ENCODE measurements at places on chromosomes 6 and 20.

DNA sequence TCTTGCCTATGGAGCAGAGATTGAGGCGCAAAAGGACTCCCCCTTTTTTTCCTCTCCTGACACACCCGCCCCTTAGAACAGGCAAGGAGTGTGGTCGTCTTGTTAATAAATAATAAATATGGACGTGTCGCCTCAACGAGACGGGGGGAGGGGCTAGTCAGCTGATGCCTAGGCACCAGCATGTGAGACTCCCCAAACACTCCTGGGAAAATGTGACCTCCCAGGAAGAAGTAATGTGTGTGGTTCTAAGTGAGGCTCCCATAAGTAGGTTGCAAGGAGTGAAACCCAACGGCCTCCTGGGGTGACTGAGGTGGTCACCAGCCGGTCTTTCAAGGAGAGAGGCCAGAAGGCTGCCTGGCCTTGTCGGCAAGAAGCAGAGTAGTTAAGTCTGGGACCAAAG lies 1.1 kb upstream of the FAXC start:
- DNase-seq, result peak; percentile 31

DNA sequence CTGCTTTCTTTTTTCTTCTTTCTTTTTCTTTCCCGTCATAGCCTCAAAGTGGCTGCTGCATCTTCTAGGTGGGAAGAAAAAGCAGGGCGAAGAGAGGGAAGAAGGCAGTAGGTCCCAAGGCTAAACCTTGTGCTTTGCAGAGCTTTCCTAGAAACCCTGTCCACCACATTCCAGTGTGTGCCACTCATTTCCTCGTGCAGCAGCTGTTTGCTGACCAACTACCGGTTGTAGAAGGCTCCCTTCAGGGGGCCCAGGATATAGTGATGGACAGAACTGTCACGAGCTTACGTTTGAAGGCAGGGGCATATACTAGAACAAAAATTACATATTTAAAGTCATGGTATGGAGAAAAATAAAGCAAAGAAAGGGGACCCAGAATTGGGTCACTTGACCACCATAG lies 103.0 kb downstream of the SASH1 start:
- no peak for DNase-seq

- DNase-seq, result no peak
Measured at GRCh38 chr6:119210596-119210995, 132.1 kb upstream of the FAM184A start.

DNA sequence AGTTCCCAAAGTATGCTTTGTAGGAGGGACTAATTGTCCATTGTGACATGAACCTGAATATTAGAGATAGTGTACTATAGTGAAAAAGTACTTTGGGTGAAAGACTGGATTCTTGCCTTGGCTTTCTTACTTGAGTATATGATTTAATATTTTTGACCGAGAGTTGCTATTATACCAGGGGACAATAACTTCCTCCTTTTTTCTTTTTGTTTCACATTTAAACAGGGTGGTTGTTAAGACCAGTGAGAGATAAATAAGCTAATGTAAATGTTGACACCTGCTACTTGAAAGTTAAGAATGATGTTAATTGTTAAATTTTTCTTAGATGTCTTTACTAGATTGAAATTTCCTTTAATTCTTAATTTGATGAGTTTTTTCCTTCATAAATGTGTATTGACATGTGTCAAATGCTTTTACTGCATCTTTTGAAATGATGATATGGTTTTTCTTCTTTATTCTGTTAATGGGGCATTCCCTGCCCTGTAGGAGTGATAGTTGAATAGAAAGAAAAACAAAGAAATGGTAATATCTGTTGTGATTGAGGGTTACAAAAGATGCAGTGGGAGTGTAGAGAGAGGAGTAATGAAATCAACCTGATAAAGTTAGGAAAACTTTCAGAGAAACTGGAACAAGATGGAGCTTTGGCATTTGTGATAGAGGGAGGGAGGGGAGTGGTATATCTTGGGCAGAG lies 48.4 kb downstream of the ZFAND3 start:
- no peak for DNase-seq

- peak; percentile 81 for DNase-seq
Measured at GRCh38 chr6:24359640-24360454, 2.0 kb upstream of the DCDC2 start.

GRCh38 chr20:2507875-2508630 lies 662 bp downstream of the ZNF343 start:
- DNase-seq, result no peak

DNA sequence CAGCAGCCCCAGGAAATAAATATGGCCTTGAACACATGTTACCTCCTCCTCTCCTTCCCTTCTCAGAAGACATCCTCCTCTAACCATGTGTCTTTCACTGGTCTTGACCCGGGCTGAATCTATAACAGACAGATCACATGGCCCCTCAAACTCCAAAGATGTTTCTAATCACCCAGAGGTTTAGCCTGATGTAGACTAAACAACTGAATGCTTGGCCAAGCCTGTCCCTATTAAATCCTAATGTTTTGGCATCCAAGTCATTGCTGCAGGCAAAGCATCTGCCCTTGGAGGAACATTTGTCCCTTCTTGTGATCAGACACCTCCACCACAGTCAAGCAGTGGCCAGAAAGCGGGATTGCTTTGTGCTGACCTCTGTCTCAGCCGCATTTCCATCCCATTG lies 65.5 kb downstream of the ANKRD60 start:
- no peak for DNase-seq

GRCh38 chr6:156840136-156840535 lies 63.0 kb downstream of the ARID1B start:
- DNase-seq, result no peak

DNA sequence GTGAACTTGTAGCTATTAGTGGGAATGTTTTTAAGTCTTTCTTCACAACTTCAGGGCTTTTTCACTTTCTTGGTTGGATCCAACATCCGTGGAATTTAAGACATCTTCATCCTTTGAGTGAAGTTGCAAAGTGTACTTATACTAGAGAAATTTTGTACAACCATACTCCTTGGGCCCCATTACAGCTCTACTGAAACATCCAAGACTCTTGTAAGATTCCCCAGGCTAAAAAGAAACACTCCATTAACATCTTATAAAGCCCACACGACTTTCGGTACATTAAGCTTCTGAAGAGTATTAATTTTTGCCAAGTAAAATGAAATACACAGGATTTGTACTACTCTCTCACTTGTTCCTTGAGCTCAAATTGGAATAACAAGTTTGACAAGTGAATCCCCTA lies 5.4 kb downstream of the PCNA start:
- no peak for DNase-seq

DNA sequence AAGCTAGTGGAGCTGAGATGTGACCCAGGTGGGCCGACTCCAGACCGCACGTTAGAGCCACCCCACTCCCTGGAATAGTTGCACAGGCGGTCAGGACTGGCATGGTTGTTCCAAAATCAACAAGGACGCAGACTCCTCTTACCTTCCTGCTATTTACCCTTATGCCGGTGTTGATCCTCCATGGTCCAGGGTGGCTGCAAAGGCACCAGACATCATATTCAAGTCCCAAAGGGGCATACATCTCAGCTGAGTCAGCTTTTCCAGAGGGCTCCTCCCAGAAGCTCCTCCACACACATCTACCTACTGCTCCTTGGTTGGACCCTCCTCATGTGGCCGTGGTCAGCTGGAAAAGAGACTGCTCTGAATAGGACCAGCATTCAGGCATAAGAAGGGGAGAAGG lies 112.2 kb downstream of the SYCP2 start:
- no peak for DNase-seq

DNA sequence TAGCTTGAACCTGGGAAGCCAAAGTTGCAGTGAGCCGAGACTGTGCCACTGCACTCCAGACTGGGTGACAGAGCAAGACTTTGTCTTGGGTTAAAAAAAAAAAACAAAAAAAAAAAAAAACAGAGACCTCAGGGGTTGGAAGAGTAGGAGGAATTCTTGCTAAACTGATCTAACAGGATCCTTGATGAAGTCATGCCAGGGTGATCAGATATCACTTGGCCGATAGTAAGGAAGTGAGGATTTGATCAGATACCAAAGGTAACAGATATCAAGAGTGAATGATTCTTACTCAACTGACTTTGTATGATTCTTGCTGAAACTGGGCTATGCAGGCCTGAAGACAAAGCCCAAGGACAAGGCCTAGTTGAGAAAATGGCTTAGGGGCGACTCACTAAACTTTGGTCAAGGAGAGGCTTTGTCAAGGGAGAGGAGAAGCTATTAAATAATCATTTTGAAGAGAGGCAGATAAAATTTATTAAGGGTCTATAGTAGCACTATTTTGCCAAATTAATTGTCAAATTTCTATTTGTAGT lies 624.7 kb downstream of the UTRN start:
- DNase-seq, result no peak

- DNase-seq, result no peak
Measured at GRCh38 chr6:168045141-168045691, 33.8 kb downstream of the FRMD1 start.

DNA sequence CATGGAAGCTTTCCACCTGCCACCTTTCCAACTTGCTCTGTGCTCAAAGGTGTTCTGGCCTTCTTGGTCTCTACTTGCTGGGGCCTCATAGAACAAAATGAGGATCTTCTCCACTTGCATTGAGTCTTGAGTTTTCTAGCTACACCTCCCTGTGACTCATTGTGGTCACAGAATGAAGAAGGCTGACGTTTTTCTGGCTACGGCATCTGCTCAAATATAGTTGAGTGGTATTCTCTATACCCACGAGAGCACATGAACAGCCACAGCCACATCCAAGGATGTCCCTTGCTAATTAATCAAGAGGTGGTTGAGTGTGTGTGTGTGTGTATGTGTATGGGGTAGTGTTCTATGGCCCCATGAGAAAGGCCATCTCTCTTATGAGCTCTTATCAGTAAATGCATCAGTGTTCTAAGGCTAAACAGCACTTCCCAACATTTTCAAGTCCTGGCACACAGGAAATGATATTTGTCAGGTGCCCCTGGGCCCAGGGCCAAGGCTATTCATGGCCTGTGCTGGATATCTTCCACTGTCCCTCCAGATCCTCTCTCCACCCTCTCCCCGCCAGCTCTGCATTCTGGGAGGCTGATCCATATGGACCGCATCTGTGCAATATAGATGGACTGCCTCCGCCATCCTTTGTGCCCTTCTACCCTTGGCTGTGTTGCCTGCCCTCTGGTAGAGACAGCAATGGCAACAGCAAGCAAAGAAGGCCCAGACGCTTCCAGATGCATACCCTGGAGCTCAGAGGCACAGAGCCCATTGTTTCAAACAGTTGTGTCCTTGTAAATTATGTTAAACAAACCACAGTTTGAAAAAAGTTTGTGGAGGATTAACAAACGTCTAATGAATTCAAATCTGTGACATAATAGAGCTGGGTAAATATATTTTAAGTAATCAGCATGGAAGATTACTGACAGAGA lies 150.2 kb downstream of the LRFN2 start:
- DNase-seq, result peak; percentile 79

DNA sequence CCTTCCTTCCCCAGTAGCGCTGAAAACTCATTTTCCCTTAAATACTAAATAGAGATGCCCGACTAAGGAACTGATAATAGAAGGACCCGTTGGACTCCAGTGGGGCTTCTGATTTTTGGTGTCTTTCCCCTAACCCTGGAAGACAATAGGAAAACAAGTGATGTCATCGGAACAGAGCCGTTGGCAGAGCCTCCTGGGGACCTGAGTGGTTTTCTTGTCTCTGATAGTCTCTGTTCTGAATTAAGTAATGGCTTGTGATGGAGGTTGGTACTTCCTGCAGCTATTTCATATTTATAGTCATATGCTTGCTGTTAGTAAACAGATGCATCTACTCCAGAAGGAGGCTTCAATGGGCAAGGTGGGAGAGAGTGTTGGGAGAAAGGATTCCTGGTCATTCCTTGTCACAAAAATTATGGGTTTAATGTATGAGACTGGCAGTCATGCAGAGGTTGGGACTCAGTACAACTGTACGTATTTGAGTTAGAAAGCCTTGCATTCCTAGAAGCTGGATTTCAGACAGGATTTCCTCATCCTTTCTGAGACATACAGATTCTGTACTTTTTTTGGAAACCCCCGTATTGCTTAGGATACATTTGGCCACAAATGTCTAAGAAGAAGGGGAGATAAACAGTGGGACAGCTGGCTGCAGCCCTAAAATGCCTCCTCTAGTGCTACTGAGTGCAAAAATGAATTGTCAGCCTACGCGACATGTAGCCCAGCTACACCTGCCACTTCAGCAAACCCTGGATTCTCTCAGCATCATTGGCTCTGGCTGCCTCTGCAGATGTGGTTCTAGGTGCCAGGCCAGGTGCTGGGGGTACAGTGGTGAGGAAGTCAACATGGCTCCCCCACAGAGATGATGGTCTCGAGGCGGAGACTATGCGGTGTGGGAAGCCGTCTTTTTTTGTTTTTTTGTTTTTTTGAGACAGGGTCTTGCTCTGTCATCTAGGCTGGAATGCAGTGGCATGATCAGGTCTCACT lies 38.1 kb downstream of the CDS2 start:
- no peak for DNase-seq

GRCh38 chr6:119449331-119450156 lies 100.0 kb upstream of the MAN1A1 start:
- DNase-seq, result no peak

- no peak for DNase-seq
Measured at GRCh38 chr6:140670021-140670420, 1295.6 kb upstream of the CITED2 start.

GRCh38 chr20:33370291-33370690 lies 31.0 kb downstream of the CDK5RAP1 start:
- DNase-seq, result peak; percentile 80

DNA sequence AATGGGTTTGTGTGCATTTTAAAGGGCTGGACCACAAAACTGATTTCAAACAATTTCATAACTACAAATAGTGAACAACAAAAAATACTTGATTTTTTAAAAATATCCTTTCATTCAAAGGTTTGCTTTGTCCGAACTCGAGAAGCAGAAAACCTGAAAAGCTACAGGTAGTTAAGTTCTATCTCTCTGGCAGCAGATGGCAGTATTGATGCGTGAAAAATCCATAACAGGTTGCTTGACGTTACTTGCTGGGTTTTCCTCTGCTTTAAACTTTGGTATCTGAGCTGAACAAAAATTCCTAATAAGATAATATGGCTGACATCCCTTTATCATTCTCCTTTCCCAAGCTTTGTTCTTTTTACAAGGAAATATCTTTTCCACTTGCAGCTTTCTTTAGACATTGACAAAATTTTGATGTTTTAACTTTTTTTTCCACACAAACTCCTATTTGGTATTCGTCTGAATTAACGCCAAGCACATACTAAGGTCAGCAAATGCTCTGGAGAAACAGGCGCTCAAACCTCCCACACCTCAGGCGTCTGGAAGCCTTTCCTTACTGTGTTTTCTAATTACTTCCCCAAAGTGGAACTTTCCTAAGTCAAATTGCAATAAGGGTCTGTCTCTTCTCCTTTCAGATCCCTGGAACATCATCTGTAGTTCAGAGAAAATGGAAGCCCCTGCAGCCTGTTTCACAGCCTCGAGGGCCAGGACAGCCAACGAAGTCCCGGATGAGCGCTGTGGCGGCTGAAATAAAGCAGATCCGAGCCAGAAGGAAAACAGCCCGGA lies 50.3 kb upstream of the GFRAL start:
- DNase-seq, result peak; percentile 45

DNA sequence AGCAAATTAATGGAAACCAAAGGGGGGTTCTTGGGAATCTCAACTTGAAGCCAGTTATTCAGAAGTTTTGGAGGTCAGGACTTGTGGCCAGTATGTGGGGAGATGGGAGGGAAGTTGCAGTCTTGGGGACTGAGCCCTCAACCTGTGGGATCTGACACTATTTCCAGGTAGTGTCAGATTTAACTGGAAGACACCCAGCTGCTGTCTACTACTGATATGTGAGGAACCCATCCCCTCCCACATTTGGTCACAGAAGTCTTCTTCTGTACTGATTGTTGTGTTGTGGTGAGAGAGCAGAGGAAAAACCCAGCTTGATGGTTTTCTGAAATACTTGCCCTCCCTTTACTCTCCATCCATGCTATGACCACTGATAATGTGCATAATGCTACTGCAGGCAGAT lies 134.0 kb downstream of the QRSL1 start:
- no peak for DNase-seq
